ENCODE measurements at places on chromosomes 13 and 19.

GRCh38 chr13:110689041-110689440 lies 16.9 kb downstream of the CARS2 start:
- no peak for DNase-seq

DNA sequence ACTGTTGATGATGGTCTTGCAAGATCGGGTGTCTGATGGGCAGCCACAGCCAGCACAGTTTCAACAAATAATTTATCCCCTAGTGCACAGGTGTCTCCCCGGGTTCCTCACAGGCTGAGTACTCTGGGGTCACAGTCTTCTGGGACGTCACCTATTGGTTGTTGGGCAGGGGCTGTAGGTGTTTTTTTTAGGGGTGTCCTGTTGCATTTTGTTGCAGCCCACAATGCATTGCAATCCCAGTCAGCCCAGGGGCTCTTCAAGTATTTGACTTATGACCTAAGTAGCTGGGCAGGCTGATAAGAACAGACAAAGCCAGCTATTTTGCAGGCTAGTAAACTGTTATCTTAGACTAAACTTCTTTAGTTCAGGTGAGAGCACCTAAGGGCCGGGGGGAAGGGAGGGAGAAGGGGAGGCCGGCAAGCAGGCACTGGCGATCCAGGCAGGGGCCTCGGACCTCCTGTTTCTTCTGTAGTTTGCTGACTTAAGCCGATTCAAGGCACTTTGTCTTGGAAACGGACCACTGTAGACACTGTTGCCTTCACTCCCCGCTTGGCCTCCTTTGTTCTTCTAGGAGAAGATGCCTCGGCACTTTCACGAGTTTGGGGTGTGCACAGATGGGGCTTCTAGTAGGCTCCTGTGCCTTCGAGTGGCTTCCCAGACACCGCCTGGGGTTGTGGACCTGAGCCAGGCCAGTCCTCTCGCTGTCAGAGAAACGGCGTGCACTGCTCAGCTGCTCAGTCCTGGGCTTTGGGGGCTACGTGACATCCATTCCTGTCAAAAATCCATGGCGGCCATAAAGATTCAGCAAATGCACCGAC lies 33.9 kb upstream of the GRTP1 start:
- no peak for DNase-seq

GRCh38 chr13:108269601-108270328 lies at the start of gene TNFSF13B:
Gene TNFSF13B, plus strand, starts transcription at chr13:108269718. Its CDS starts 178 bp downstream, at chr13:108269896.
- peak; percentile 88 for DNase-seq

DNA sequence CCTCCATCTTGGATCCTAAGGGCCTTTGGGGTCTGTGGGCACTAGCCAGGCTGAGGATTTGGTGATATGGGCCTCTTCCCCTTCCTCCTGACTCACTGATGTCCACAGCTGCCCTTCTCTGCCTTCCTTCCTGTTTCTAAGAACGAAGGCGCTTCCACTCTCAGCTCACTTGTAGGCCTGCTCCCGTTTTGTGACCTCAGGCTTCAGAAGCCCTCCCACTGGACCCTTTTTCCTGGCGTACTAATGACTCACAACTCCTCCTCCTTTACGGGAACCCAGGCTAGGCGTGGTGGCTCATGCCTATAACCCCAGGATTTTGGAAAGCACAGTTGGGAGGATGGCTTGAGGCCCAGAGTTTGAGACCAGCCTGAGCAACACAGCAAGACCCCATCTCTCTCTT lies 55.6 kb downstream of the TMED1 start:
- peak; percentile 99 for DNase-seq

- DNase-seq = no peak
Observed at GRCh38 chr13:18954254-18954653, 227.4 kb downstream of the TUBA3C start.

DNA sequence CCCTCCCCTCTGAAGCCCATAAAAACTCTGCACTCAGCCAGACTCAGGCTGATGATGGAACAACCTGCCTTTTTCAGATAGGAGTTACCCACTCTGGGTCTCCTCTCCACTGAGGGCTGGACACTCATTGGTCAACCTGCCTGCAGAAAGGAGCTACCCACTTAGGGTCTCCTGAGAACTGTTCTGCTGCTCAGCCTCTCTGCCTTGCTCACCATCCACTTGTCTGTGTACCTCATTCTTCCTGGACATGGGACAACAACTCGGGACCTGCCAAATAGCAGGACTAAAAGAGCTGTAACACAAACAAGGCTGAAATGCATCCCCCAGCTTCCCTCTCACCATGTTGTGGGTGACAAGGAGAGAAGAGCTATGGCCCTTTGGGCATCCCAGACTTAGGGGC lies 18.4 kb upstream of the RCBTB2 start:
- DNase-seq = no peak

GRCh38 chr13:23793711-23794110 lies 95.5 kb downstream of the MIPEP start:
- DNase-seq = no peak

GRCh38 chr13:86445206-86445605 lies 646.0 kb upstream of the SLITRK6 start:
- DNase-seq = no peak

- DNase-seq = no peak
Observed at GRCh38 chr13:31818236-31818635, 78.9 kb downstream of the RXFP2 start.

DNA sequence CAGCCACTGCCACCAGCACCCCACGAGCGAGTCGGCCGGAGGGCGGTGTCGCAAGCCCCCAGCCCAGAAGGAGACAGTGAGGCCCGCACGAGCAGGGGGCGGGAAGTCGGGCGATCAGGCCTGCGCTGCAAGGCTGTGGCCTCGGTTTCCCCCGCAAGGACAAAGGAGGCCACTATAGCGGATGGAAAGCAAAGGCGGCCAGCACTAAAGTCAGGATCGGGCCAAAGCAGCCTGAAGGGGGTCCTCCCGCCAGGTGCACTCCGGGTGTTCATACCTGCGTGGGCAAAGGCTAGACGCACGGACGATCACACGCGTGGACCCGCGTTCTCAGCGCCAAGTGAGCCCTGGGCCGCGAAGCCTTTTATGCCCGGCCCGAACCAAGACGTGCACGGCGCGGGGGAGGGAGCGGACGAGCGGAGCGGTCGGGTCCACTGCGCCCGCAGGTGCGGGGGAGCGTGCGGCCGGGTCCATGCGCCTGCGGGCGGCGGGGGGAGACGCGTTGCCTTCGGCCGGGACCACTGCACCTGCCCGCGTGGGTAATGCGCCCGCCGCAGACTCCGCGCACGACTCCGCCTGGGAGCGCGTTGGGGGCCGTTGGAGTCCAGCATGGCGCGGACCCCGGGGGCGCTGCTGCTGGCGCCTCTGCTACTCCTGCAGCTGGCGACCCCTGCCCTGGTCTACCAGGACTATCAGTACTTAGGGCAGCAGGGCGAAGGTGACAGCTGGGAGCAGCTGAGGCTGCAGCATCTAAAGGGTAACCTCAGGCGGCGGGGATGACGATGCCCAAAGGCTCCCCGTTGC lies at the start of the genes PRDX2 and THSD8:
Gene PRDX2, minus strand, starts transcription at position 335 of the 801 bp plus-strand sequence. CDS start 539 bp downstream, outside the sequence.
Gene THSD8, plus strand, starts transcription at position 604 of the 801 bp plus-strand sequence. Its CDS starts 3 bp downstream, at position 607.
- peak; percentile 55 for DNase-seq

- DNase-seq = no peak
Observed at GRCh38 chr13:98261165-98261702, 84.2 kb upstream of the RNF113B start.

Data from suppressor macrophage (primary cell).